ENCODE measurements at places on chromosomes 7 and 10. TPM values are rescaled to one million over a fixed set of nuclear protein-coding genes. Genes with fewer than 3 reads are reported as not detected.

The CALCR gene
- not detected for total RNA-seq

The PKD1L1 gene
- total RNA-seq: 0.17 TPM

The ECD gene
- total RNA-seq: 29.7 TPM

The GIMAP6 gene
- not detected for total RNA-seq

The TSC22D4 gene
- 12.0 TPM for total RNA-seq

The CCL24 gene
- total RNA-seq: not detected

The TMEM196 gene
- total RNA-seq: not detected

The TMEM270 gene
- total RNA-seq: not detected

The SLC26A5 gene
- total RNA-seq: not detected

The CYP3A7 gene
- total RNA-seq: not detected

The PDE6C gene
- total RNA-seq: not detected

The WNT8B gene
- not detected for total RNA-seq

The OR2A42 gene
- total RNA-seq: not detected

The DGKI gene
- total RNA-seq: 0.29 TPM

The CDK5 gene
- total RNA-seq: 18.1 TPM

The ZNF398 gene
- 26.2 TPM for total RNA-seq

The ZNF467 gene
- total RNA-seq: 2.4 TPM

The CHST3 gene
- total RNA-seq: 85.0 TPM

The A1CF gene
- total RNA-seq: not detected

Measured in mammary epithelial cell (primary cell).